ENCODE measurements at places on chromosomes 1 and 21.
A peak's percentile ranks its signal among the peaks of the same experiment; 100 is the strongest.

DNA sequence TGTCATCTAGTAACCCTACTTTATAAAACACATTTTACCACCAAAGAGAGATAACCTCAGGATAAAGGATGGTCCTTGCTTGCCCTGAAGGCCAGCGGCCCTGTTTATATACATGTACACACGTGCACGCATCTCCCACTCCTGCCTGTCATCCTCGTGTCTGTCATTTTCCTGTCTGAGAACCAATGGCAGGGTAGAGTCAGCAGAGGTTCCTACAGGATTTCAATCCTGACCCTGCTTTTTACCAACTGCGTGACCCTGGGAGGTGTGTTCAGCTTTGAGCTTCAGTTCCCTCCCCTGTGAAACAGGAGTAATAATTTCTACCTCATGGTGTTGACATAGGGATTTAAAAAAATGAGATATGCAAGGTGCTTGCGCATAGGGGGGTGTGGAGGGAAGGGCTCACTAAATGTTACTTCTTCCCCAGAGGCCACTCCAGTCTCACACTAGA is 12.3 kb upstream of the RASSF5 start:
- DNase-seq = no peak

DNA sequence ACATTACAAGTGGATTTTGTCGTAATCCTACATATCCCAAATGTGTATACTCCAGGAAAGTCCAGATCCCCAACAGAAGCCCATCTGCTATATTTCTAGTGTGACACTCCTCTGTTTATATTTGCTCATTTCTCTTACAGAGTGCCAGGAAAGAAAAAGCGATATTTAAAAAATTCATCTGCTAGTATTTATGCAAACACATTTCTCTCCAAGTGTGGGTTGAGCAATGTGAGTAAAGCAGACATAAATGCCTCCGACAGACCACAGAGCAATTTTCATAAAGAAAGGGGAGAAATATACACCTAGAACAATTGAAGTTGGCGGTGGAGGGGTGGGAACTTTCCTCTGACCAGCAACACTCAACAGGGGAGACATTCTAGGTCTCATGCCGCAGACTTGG is 22.2 kb upstream of the RAP1A start:
- DNase-seq = no peak

DNA sequence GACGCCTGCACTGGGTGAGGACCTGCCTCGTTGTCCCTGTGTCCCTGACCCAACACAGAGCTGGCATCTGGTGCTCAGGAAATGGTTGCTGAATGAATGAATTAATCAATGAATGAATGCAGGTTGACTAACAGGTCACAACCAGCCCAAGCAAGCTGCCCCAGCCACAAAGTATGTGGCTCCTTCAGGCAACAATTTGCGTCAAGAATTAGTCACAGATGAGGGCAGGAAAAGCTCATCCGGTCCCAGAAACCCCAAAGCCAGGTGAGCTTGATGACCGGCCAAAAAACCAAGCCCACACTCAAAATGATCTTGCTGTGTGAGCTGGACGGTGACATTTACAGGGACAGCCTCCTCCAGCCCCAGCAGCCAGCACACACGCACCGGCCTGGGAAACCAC is 40.6 kb upstream of the GPR153 start:
- no peak for DNase-seq

- no peak for DNase-seq
Observed at GRCh38 chr1:150176593-150176992, 26.9 kb downstream of the PLEKHO1 start.

GRCh38 chr1:202124142-202124541 is 1.4 kb downstream of the GPR37L1 start:
- DNase-seq = no peak

DNA sequence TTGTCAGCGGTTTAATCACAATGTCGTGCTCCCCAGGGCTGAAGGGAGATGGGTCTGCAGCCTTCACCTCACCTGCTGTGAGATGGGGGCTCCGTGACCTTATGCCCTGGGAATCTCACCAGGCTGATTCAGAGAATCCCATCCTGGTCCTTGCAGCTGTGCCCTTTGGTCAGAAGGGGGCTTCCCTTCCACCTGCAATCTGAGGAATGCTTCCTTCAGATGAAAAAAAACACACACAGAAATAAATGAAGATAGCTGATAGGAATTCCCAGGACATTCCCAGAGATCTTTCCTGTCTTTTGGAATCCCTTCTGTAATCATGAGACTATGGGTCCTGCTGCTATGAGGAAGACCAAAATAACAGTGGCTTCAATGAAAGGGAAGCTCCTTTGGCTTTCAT is 127.0 kb upstream of the VAMP3 start:
- no peak for DNase-seq

DNA sequence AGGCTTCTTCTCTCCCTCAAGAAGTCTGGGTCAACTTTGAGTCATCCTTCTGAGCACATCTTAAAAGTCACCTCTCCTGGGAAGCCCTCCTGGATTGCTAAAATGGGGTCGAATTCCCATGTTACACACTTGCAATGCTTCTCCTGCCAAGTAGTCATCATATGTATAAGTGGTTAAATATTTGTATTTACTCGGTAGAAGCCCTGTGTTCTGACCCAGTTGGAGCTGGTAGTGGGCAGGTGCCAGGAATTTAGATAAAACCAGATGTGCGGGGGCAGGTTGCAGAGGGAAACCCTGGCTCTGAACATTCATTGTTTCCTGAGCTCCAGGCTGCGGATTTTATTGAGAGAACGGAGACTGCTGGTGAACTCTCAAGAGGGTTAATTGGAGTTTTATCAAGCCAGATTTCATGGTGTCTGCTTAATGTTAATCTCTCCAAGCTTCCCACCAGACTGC is 52.8 kb upstream of the RPL11 start:
- DNase-seq = no peak

- DNase-seq = no peak
Observed at GRCh38 chr1:119590393-119590792, 57.7 kb downstream of the ZNF697 start.

GRCh38 chr1:203675596-203676347 is 49.1 kb downstream of the ATP2B4 start:
- DNase-seq = peak; percentile 31

- DNase-seq = no peak
Observed at GRCh38 chr1:11481019-11481418, 2.1 kb downstream of the DISP3 start.

GRCh38 chr1:244254467-244254866 is 197.2 kb downstream of the ADSS2 start:
- DNase-seq = no peak

GRCh38 chr1:8416881-8417280 is 99.0 kb downstream of the SLC45A1 start:
- DNase-seq = no peak

DNA sequence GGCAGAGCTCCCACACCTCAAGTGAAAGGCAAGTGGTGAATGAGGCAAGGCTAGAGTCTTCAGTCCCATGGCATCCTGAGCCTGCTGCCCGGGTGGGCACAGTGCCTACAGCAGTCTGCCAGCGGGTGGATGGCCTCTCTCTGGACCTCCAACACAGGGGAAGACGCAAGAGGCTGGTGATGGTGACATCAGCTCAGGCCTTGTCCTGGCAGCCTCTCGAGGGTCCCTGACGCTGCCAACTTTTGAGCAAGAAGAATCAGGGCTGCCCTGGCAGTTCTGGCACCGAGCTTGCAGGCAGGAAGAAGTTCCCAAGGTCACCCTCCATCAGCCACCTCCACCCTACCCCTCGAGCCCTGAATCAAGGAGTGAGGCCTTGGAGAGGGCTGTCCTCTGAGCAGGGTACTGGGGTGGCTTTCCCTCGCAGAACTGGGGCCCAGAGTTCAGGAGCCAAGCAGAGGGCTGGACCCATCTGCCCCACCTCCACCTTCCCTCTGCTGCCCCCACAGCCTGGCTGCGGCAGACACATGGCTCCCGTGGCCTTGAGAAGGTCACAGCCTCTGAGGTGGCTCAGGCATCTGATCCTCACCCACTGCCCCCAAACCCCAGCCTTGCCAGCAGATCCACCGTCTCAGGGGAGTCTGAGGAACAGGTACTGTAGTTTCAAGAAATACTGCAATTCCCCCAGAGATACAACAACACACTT is 5.8 kb downstream of the RAP1GAP start:
- no peak for DNase-seq

DNA sequence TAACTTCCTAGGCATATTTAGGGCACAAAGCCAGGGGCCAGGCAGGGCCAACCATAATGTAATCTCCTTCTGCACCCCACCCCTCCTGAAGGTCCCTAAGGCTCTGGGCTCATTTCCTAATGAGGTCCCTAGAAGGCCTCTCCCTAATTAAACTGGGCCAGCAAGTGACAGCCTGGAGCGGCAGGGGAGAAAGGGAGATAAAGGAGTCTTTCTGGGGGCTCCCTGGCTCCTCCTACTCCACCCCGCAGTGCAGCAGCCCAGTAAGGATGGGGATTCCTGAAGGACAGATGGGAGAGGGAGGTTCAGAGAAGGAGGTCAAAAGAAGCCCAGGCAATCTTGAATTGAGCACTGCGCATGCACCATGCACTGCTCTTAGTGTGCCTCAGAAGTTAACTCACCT is 12.8 kb downstream of the LRP8 start:
- DNase-seq = no peak

DNA sequence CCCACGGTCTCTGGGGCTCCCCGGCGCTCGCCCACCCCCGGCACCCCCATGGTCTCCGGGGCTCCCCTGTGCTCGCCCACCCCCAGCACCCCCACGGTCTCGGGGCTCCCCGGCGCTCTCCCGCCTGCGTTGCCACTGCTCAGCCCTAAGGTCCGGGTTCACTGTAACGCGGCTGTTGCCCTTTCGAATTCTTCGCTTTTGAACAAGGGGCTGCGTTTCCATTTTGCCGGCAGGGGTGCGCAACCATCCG is 5.2 kb upstream of the FTCD start:
- no peak for DNase-seq

DNA sequence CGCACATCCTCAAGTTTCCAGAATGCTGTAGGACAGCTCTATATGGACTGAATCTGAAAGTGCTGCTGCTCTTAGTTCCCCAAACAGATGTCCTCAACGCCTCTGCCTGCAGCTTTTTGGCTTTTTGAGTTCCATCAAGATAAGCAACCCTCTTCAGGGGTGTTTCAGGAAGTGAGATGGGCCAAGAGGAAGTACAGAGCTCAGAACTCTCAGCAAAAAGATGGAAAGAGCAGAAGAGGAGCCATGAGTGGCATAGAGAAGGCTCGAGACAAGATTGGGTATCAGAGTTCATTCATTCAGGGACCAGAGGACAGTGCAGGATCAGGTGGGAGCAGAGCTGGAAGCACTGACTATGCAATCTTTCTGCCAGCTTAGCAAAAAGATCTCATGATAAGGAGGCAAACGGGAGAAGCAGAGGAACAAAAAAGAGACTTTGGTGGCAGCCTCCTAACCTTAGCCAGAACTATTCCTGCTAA is at the start of the genes ADORA3 and TMIGD3:
TSS of gene ADORA3 (minus strand) at position 49 of the 476 bp plus-strand sequence. CDS start 279 bp downstream, outside the sequence.
TSS of gene TMIGD3 (minus strand) at position 49 of the 476 bp plus-strand sequence. CDS start 279 bp downstream, outside the sequence.
- DNase-seq = peak; percentile 15

DNA sequence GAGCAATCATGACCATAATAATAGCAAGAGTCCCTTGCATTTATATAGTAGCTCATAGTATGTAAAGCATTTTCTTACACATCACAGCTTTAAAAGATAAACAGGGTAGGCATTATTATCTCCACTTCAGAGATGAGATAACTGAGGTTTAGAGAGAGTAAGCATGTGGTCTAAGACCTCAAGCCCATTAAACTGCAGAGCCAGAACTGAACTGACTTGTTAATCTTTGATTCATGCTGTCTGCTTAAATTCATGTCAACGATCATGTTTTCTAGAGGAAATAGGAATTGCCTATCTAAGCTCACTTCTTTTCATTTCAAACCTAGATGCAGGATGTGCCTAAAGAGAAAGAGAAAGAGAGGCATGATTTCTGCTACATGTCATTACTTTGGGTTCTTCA is 524.8 kb downstream of the PTPRC start:
- peak; percentile 6 for DNase-seq

DNA sequence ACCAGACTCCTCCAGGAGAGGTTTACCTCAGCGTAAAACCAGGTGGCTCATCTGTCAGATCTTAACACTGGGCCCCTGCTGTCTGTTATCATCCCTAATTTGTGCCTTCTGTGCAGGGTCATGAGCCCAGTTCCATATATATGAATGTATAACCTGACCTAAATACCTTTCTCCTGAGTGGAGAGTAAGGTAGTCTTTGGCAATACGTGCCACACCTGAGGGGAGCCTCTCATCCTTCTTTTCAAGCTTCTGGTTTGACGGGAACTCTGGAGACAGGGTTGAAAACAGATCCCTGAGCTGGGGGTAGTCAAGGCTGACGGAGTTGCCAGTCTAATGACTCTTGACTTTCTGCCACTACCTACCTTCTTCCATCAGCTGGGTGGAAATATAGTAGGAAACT is 4.1 kb downstream of the SFT2D2 start:
- DNase-seq = no peak

DNA sequence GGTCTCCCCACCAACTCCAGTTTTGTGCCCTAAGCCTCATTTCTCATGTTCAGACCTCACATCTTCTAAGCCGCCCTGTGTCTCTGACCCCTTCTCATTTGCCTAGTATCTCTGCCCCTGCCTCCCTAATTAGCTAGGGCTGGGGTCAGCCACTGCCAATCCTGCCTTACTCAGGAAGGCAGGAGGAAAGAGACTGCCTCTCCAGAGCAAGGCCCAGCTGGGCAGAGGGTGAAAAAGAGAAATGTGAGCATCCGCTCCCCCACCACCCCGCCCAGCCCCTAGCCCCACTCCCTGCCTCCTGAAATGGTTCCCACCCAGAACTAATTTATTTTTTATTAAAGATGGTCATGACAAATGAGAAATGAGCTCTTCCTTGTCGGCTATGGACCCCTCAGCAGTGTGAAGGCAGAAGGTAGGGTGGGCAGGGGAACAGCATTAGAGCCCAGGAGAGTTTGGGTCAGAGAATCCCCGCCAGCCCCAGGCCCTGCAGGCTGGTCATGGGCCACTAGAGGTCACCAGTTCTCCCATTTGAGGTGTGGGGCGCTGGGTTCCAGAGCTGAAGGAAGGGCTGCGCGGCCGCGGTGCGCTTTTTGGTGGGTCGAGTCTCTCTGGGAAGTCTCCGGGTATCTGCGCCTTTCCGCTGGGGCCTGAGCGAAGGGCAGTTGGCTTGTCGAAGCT is 11.5 kb downstream of the ADAMTSL4 start:
- peak; percentile 91 for DNase-seq

- no peak for DNase-seq
Observed at GRCh38 chr1:45334308-45335245, 5.4 kb upstream of the TOE1 start.

- peak; percentile 80 for DNase-seq
Observed at GRCh38 chr1:92587445-92587844, 100.7 kb upstream of the GFI1 start.

DNA sequence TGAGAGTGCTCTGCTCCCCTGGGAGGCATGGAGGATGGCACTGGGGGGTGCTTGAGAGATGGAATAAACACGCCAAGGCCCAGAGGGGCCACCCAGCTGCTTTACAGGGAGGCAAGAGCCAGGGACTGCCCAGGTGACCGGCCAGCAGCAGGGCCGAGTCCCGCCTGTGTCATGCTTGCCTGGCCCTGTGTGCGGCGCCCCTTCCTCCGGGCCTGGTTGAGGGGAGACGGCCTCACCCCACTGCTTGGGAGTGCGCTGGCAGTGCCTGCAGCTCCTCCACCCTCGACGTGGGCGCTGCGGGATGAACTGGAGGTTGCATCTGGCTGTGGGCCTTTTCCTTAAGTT is 33.1 kb upstream of the COL6A2 start:
- DNase-seq = no peak

DNA sequence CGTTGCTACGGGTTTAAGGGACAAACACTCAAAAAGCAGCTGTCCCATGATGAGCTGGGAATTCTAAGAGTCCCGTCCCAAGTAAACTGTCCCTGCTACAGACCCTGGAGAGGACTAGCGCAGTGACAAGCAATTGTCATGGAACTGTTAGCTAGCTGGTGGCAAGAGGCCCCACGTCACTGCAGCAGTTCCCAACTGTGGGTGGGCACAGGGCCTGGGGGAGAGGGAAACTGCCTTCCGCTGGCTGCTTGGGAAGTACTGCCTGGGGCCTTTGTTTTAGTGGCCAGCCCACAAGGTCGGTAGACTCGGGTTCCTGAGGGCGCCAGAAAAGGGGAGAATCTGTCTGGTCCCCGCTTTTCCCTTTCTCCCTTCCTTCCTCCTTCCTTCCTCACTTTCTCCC is 97.4 kb downstream of the LACTBL1 start:
- no peak for DNase-seq

All from activated CD4-positive, alpha-beta T cell treated with anti-CD3 and anti-CD28 coated beads, Interleukin-2, Interleukin-4, amounts not matched to agents 100 ng/mL and 50 ng/mL, durations not matched to agents 16 hours and 8 hours (primary cell).